ENCODE measurements at places on chromosomes 12 and 14. TPM values are rescaled to one million over a fixed set of nuclear protein-coding genes. Genes with fewer than 3 reads are reported as not detected.

DNA sequence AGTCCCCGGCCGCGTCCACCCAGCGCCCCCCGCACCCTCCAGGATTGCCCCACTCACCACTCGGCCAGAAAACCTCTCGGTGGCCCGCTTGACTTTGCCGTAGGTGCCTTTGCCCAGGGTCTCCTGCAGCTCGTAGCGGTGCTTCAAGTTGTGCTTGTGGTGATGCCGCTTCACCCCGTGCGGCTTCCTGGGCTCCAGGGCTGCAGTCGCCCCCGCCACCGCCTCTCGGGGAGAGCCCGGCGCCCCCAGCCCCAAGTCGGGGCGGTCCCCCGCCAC lies 459 bp downstream of the NUAK1 start:
- peak; percentile 70 for DNase-seq

GRCh38 chr14:91417120-91417982 lies at the start of gene CCDC88C:
TSS of gene CCDC88C (minus strand) at chr14:91417820. CDS start at chr14:91417690, 130 bp downstream.
- peak; percentile 85 for DNase-seq

DNA sequence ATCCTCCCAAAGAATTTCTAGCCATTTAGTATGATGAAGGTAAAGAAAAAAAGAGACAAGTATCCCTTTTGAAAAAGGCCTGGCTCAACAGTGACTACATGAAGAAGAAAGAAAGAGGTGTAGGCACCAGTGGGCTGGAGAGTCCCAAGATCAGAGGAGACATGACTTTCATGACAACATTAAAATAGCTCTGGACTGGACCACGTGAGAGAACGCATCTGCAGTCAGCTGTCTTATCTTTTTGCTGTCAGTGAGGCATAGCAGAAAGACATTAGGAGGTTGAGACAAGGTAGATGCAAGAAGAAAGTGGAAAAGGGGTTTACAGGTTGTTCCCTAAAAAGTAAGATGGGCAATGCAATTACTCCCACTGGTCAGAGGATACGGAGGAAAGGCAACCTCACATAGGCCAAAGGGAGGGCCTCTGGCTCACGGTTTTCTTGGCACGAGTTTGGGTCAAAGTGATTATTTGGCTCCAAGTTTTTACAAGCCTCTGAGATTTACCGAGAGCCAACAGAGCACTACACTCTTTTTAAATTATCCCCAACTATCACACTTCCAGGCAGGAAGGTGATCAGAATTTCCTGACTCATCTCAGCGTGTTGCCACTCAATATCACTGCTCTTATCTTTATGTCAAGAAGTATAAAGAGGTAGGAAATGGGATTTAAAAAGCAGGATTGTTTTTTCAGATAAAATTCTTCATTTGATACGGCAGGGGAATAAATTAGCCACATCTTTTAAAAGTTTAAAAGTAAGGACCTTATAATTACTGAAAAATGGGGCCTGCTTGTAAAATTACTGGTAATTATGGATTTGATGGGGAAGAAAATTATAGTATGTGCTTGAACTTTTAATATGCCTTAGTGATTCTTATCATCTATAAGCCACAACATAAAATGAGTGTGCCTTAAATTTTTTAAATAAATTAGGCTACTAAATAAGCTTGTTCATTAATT lies 29.2 kb downstream of the TMTC1 start:
- peak; percentile 40 for DNase-seq

Gene AQP6
- total RNA-seq = 0.15 TPM

Gene TAS2R7
- total RNA-seq = not detected

DNA sequence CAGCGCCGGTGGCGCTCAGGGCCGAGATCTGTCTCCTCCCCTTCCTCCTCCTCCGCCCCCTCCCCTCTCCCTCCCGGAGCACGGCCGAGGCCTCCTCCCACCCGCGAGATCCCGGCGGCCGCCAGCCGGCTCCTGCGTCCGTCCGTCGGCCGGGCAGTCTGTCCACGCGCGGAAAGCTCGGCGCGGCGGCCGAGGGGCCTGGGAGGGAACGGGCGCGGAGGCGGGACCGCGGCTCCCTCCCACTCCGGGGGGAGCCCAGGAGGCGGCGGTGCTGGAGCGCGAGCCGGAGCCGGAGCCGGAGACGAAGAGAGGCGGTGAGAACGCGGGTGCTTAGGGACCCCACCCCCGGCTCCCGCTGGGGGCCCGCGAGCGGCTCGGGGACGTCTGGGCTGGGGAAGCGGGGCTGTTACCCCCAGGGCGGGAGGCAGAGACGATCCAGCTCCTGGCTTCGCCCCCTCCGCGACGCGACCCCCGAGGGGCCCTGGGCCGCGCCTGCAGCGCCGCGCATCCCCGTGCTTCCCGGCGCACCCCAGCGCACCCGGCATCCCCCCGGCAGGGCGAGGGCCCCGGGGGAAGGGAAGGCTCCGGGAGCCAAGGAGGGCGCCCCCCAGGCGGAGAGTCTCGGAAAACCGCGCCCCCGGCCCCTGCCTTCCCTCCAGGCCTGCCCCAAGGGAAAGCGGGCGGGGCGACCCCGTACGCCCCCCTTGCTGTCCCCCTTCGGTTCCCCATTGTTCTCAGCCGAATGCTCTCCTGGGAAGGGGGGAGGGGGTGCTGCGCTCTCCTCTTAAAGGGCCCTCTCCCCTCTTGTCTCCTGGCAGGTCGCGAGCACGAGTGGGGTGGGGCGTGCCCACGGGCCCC lies at the start of gene DTX1:
TSS of gene DTX1 (plus strand) at position 100 of the 858 bp plus-strand sequence. CDS start 1,463 bp downstream, outside the sequence.
- peak; percentile 53 for DNase-seq

Gene PPFIA2
- total RNA-seq = 0.62 TPM

- no peak for DNase-seq
Measured at GRCh38 chr12:5587711-5588121, 155.8 kb downstream of the NTF3 start.

DNA sequence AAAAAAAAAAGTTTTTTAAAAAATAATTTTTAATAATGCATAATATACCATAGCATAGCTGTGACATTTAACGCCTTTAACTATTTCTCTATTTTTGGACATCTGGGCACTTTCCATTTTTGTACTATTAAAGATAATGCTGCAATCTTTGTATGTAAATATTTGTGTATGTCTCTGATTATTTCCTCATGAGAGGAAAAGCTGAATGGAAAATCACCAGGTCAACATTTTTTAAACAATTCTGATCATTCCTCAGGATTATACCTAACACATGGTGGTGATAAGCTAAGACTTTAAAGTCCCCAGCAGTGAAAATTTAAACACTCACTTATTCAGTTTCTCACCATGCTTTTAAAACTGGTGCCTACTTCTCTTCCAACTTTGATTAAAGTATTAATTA lies 31.3 kb upstream of the NR1H4 start:
- no peak for DNase-seq

- no peak for DNase-seq
Measured at GRCh38 chr12:11085419-11085818, 6.7 kb downstream of the TAS2R43 start.

GRCh38 chr12:52794479-52795331 lies 1.2 kb downstream of the KRT3 start:
- DNase-seq = no peak

Gene PLEKHG7
- total RNA-seq = not detected

DNA sequence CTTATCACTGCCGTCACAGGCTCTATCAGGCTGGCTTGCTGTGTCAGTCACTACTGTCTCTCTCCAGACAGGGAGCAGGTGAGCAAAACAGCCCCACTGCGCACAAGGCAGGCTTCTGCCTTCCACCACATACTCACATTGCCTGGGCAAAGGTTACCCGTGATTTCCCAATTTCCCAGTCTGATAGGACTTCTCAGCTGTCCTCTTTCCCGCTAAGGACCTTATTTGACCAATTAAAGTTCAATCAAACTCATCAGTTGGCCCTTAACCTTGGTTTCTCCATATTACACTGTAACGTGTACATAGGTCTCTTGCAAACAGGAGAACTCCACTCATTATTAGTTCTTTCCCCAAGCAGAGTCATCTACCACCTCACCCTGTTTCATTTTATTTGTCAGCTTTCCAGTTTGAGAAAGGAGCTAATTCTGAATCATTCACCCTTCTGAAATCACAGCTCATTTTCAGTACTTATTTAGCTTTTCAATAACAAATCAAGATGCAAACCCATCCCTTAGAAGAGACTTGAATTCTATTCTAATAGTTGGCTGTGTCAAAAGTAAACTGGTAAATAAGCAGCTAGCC lies 170.8 kb downstream of the ESR2 start:
- DNase-seq = no peak

DNA sequence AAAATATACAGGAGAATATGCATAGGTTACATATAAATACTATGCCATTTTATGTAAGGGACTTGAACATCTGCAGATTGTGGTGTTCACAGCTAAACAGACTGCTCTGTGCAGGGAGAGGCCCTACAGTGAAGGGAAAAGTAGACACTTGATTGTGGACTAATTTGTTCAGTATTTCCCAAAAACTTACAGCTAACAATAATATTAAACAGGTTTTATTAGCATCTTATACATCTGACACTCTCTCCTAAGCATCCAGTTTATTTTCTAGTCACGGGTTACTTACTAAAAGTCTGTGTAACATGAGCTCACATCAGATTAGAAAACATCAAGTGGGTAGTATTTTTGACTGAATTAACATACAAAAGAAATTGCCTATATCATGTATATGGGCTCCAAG lies 53.3 kb upstream of the OR5AU1 start:
- no peak for DNase-seq

All from right cardiac atrium (tissue), 5 donors.